ENCODE measurements at places on chromosomes 7 and 10.

- no peak for DNase-seq
Measured at GRCh38 chr10:76778914-76779795, 858.5 kb downstream of the KCNMA1 start.

GRCh38 chr10:38102880-38103279 lies 8.7 kb downstream of the ZNF37A start:
- no peak for DNase-seq

- DNase-seq, result no peak
Measured at GRCh38 chr10:103653581-103654037, 160.1 kb downstream of the NEURL1 start.

DNA sequence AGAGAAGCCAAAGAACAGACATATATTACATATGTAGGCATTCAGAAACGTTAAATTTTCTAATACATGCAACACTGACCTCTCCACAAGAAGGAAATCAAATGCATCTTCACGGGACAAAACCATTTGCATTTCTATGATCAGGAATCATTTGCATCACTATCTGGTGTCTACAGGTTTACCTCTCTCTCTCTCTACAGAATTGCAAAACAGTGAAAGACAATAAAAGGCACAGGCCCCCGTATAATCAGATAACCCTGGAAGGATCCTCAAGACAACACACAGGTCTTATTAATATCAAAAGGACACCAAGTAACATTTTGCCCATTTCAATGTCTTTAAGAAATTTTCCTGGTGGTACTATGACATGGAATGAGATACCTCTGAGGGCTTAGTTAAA lies 306.3 kb downstream of the GPAM start:
- DNase-seq, result no peak
